NCI-H2171 (cell line): ENCODE measurements at places on chromosomes 3 and 15.

GRCh38 chr15:96047255-96047931 lies 283.1 kb upstream of the NR2F2 start:
- no peak for DNase-seq

GRCh38 chr15:64614519-64614918 lies 154.1 kb downstream of the ZNF609 start:
- DNase-seq, result no peak

DNA sequence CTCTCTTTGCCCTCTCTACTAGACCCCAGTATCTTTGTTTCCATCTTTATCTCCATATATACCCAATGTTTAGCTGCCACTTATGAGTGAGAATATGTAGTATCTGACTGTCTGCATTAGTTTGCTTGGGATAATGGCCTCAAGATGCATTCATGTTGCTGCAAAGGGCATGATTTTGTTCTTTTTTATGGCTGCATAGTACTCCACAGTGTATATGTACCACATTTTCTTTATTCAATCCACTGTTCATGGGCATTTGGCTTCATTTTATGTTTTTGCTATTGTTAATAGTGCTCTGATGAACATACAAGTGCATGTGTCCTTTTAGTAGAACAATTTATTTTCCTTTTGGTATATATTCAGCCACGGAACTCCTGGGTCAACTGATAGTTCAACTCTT lies 671.5 kb upstream of the GRM7 start:
- no peak for DNase-seq

DNA sequence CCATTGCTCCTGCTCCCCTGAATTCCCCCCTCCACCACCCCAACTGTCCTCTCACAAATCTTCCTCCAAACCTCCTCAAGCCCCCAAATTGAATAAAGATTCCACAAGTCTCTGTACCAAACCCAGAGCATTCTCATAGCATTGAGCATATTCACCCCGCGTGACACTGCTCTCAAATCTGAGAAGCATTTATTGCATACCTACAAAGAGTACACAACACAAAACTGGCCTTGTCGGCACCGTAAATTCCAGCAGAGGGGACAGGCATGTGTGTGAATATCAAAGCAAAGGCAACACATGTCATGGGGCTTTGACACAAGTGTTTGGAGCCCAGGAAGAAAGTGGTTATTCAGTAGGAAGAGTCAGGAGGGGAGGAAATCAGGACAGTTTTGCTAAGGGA lies 2.6 kb downstream of the CLDN18 start:
- DNase-seq, result no peak

DNA sequence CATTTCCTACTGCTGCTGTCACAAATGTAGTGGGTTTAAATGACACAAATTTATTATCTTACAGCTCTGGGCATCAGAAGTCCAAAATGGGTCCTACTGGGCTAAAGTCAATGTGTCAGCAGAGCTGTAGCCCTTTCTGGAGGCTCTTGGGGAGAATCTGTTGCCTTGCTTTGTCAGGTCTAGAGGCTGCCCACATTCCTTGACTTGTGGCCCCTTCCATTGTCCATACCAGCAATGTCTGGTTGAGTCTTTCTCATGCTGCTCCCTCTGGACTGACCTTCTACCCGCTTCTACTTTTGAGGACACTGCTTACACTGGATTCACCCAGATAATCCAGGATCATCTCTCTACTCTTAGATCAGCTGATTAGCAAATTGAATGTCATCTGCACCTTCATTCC lies 3.0 kb downstream of the IL12A start:
- DNase-seq, result no peak
